ENCODE measurements at places on chromosomes 7 and 10. TPM values are rescaled to one million over a fixed set of nuclear protein-coding genes. Genes with fewer than 3 reads are reported as not detected.

The CASD1 gene
- 17.7 TPM for total RNA-seq

The RPP30 gene
- 18.4 TPM for total RNA-seq

The TMEM229A gene
- total RNA-seq, result not detected

GRCh38 chr10:97063983-97064837, 121.5 kb downstream of the SLIT1 start:
- no peak for DNase-seq

DNA sequence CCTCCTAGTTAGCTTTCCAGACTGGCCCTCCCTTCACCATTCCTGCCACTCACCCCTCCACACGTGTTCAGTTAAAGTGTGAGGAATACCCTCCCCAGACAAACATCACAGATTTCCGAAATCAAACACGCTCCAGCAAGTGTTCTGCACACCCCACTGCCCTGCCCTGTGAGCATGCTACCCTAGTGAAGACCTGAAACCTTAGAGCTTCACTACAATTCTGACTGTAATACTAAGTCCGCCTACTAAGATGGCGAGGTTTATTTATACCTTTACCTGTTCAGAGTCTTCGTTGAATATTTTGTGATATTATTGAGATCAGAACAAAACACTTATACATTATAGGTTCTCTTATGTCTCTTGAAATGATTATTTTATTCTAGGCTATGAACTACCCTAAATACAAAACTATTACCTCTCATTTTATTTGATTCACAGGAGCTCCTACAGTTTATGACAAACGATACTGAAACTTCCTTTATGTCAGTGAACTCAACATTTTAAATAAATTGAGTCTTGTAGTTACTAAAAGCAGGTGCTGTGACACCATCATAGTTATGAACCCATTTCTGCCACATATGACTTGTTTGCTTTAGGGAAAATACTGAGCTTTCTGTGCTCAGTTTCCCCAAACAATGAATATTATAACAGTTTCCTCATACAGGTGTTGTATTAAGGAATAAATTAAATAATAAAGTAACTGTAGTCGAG, 8.6 kb downstream of the SCIN start:
- no peak for DNase-seq

DNA sequence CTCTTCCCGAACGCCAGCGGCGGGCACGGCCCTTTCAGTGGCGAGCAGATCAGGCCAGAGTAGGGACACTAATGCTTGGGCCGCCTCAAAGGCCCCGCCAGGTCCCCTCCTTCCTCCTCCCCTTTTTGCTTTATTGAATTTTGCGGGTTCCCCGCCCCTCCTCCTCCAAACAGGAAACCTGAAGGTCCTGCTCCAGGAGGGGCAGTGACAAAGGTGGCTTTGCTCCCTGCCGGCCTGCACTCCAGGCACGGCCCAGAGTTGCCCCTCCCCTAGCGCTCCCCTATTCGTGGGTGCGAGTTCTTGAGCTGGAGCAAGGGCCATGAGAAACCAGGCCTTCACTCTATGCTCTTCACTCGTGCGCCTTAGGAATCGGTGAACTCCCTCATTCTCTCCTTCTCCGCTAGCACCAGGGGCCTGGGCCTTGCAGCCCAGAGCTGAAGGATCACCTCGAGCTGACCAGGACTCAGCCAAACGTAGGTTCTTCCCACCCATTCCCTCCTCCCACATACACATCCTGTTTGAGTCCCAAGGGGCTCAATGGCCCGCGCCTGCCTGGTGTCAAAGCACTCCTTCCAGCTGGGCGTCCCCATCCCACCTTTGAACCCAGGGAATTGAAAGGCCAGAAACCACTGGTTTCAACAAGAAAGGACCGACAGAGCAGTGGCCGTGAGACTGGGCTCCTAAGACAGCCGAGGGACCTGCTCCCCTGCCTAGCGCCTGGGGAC, 619 bp upstream of the HOXA6 start:
- peak; percentile 69 for DNase-seq

DNA sequence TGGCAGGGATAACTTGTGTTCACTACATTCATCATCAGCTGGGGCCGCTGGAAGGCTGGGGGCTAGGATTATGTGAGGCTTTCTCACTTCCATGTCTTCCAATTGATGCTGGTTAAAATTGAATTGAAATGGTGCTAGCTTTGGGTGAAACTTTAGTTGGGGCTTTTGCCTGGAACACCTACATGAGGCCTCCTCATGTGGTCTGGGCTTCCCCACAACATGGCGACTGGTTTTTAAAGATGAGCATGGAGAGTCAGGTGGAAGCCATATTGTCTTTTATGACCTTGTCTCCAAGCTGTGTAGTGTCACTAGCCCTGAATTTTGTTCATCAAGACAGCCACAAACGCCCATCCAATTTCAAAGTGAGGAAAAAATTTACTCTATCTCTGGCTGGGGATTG, 1033.9 kb downstream of the TYW1 start:
- no peak for DNase-seq

DNA sequence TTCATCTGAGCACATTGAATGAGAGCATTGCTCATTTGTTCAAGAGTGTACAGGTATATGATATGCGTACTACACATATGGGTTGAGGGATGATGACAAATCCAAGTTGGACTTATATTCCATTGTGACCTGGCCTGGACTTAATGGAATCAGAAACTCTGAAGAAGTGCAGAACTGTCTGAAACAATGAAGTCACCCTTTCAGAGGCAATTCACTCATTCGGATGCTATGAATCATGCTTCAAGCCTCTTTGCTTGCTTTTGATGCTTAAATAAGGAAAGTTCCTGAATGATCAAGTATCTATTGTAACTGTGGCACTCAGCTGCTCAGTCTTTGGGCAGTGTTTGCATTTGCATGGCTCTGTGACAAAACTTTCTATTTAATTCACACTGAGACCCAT, 93.4 kb downstream of the ZNF365 start:
- no peak for DNase-seq

DNA sequence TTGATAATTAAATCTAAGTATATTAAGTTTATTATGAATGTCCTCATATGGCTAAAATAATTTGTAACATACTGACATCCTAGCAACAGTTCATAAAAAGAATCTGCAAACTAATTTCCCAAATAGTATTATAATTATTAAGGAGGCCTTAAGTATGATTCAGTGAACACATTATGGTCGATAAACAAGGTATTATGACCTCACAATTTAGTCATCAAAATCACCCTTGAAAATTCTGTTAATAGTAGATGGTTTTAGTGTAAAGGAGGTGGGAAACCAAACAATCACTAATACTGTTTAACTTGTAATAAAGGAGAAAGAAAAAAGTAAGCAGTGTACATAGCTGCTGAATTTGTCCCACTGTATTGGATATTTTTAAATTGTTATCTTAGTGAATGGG, 2.1 kb downstream of the ETV1 start:
- DNase-seq, result no peak

- no peak for DNase-seq
Observed at GRCh38 chr7:111364413-111364812, 197.9 kb downstream of the IMMP2L start.

GRCh38 chr7:78493401-78493800, 694.8 kb downstream of the PHTF2 start:
- no peak for DNase-seq

- no peak for DNase-seq
Observed at GRCh38 chr10:72459301-72459700, 104.6 kb upstream of the DNAJB12 start.

DNA sequence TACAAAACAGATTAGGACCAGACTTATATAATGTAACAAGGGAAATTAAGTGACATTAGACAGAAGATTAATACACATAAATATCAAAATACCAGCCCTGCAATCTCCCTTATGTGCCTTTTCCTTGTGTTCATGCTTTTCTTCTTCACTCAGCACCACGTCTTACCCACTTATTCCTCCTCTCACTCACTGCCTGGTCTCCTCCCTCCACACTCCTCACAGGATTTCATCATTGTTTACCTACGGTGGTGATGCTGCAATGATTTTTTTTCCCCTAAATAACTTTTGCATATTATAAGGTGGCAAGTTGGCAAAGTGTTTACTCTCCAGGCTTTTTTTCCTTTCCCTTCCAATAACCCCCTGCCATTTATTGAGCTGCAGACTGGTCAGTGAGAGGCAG, 203.2 kb downstream of the PCLO start:
- DNase-seq, result no peak

- no peak for DNase-seq
Observed at GRCh38 chr7:136133551-136133950, 156.4 kb upstream of the MTPN start.

- no peak for DNase-seq
Observed at GRCh38 chr10:11578802-11579255, 32.6 kb downstream of the USP6NL start.

GRCh38 chr10:71220689-71221540, 8.5 kb downstream of the UNC5B start:
- no peak for DNase-seq

DNA sequence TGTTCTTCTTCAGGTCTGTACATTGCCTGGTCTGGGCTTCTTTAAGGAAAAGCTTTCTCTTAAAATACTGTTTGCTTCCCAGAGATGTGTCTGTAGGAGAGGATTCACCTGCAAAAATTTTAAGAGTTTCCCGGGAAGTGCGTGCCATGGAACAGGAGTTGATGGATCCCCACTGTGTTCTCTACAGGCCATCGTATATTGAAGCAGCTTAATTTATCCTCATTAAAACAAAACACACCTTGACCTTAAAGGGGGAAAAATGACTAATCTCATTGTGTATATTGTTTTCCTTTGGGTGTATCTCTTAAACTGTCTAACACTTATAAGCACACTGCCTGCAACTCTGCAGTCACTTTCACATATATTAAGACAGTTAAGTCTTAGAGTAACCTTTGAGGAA, 111.4 kb downstream of the ST7 start:
- no peak for DNase-seq
